H1 (cell line): ENCODE measurements at places on chromosomes 4 and X.

- DNase-seq, result no peak
Observed at GRCh38 chr4:121073004-121073435, 685 bp upstream of the NDNF start.

GRCh38 chrX:150257353-150258175 lies 105.6 kb upstream of the MAMLD1 start:
- DNase-seq, result peak; percentile 23

- no peak for DNase-seq
Observed at GRCh38 chrX:16664074-16664473, 14.1 kb downstream of the S100G start.

DNA sequence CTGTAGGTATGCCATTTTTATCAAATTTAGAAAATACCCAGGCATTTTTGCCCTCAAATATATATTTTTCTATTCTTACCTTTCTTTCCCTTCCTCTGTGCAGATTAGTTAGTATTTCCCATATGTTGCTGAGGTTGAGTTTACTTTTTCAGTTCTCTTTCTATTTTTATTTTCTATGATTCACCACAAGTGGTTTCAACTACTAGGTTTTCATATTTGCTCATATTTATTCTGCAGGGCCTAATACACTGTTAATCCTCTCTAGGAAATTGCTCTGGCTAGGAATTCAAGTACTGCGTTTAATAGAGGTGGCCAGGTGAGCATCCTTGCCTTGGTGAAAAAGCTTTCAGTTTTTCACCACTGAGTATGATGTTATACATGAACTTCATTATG lies 1535.3 kb upstream of the PCDH10 start:
- no peak for DNase-seq

DNA sequence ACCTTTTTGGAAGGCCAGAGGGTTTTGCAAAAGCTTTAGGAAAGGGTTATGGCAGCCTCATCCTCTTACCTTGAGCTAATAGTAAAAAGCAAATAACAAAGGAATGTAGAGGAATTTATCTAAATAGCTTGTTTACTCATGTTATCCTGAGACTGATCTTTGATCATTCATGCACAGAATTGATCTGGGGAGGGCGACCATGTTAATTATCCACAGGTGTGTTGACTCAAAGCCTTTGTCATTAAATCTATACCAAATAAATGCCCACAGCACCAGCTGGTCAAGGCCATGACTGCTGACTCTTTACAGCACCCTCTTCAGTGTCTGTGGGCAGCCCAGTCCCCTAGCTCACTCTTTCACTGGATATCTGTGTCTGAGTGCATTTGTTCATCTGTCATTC lies 22.8 kb upstream of the DCLK2 start:
- DNase-seq, result no peak

DNA sequence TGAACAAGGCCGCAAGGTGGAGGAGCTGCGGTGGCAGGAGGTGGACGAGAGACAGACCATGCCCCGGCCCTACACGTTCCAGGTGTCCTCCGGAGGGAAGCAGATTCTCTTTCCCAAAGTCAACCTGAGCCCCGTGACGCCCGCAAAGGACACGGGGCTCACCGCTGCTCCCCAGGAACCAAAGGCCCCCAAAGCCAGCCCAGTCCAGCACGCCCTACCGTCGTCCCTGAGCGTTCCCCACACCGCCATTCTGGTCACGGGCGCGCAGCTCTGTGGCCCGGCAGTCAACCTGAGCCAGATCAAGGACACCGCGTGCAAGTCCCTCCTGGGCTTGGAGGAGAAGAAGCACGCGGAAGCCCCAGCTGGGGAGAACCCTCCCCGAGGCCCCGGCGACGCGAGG lies 72.2 kb downstream of the AASDH start:
- no peak for DNase-seq

DNA sequence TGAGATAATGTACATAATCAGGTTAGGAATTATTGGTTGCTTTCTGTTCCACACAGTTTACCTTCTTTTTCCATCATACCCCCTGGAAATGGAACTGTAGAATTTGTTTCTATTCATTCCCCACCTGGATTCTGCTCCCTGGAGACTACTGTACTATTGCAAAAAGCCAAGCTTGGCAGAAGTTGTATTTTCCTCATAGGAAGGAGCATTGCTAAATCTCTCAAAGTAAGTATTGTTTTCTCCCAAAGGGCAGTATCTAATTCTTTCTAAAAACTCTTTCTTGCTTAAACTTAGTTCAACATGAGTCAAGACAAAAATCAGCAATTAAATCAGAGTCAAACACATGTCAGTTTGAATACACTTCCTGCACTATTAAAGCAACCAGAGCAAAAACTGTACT lies 136.2 kb downstream of the CDS1 start:
- no peak for DNase-seq

DNA sequence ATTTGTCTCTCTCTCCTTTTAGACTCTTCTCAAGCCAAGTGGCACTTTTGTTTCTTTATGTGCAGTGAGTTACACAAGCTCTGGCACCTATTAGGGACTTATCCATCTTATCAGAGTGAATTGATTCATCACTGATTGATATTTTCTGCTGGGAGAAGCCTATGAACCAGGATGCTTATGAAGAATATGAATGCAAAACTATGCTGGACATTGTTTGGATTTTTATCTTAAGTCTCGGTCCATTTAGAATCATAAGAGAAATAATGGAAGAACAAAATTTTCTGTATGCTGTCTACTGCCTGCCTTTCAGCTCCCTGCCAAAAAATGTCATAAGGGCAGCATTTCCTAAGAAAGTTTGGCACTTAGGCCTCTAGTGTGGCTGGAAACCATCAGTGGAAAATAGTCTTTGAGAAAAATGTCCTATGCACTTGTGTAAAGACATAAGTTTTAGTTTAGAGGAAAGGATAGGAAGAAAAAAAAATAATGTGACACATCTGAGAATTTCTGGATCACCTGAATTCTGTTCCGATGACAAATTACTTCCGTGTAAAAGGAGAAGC lies 365.7 kb upstream of the MAD2L1 start:
- no peak for DNase-seq

- no peak for DNase-seq
Observed at GRCh38 chrX:153974003-153974725, 1.6 kb downstream of the TMEM187 start.

- DNase-seq, result no peak
Observed at GRCh38 chr4:29708473-29708872, 1011.7 kb upstream of the PCDH7 start.

DNA sequence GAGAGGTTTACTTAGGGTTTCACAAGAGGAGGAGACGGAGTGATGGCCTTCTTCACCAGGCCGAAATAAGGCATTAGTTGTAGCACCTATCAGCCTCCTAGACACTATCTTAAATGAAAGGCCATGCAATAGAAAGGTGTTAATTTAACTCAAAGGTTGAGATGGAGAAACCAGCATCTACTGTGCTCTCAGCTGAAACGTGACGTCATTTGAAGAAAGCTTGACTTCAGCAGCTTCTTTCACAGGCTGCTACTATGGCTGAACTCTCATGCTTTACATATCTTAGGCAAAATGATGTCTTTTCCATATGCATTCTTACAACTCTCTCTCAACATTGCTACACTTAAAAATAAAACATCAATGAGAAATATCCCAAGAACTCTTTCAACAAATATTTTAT lies 99.6 kb downstream of the GUCY2F start:
- no peak for DNase-seq

- DNase-seq, result no peak
Observed at GRCh38 chrX:49748211-49748956, 52.6 kb upstream of the PAGE1 start.

DNA sequence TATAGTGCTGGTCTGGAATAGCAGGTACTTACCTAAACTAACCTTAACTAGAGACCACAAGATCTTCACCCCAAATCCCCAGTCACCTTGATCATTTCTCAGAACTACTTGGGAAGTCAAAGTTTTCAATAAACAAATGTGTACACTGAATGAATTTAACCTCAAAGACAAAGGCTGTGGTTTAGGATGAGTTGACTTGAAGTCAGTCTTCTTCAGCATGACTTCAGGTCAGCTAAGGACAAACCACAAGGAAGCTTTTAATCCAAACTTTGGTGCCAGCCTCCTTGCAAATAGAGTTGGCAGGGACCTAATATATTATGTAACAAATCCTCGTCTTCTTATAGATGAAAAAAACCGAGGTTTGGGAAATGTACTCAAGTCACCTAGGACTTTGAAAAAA lies 21.2 kb upstream of the VCX2 start:
- no peak for DNase-seq

DNA sequence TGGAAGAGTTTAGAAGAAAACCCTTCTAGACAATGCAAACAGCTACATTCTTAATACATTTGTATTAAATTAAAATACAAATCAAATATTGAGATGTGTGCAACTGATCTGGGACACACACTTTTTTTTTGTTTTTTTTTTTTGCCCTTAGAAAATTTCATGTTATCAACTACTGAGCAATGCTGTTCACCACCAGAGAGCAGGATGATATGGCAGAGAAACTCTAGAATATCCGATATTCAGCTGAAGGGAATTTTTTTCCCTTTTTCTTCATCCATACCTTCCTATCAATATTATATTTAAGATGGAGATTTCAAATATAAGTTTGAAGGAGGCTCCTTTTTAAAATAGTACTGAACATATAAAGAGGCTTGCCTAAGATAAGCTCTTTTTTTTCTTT lies 1.0 kb downstream of the NDST3 start:
- no peak for DNase-seq

DNA sequence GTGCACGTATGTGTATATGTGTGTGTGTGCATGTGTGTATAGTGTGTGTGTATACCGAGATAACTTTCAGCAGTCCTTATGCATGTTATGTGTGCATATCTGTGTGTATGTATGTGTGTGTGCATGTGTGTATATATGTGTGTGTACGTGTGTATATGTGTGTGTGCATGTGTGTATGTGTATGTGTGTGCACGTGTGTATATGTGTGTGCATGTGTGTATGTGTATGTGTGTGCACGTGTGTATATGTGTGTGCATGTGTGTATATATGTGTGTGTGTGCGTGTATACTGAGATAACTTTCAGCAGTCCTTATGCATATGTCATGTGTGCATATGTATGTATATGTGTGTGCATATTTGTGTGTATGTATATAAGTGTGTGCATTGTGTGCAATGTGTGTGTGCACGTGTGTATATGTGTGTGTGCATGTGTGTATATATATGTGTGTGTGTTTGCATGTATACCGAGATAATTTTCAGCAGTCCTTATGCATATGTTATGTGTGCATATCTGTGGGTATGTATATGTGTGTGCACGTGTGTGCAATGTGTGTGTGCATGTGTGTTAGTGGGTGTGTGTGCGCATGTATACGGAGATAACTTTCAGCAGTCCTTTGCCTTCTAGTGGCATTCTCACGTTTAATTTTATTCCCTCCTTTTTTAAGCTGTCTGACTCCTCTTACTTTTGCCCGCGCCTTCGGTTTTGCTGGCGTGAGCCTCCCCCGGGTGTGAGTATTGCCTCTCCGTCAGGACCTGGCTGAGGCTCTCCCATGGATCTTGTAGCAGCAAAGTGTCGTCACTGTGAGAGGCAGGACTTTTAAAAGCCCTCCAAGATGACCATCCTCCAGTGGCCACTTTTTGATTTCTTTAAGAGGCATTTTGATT lies 99.6 kb upstream of the SHOX start:
- DNase-seq, result no peak

- no peak for DNase-seq
Observed at GRCh38 chr4:174672276-174672675, 150.0 kb upstream of the HPGD start.

GRCh38 chr4:138916763-138917162 lies 98.8 kb upstream of the NOCT start:
- no peak for DNase-seq

- no peak for DNase-seq
Observed at GRCh38 chr4:176675810-176676209, 116.9 kb downstream of the VEGFC start.
